ENCODE measurements at places on chromosomes 6 and 20.

GRCh38 chr6:12034837-12035236 lies 22.7 kb downstream of the HIVEP1 start:
- H3K27me3 ChIP-seq = no peaks in the 10 kb centered on the region
- peaks cover 5% of the 10 kb centered on the region for H3K4me1 ChIP-seq
- no peak overlapping the region for H3K27ac ChIP-seq
- H3K36me3 ChIP-seq = no peaks in the 10 kb centered on the region
- DNase-seq = no peak

GRCh38 chr20:35641743-35642142 lies 23.0 kb downstream of the CPNE1 start:
- H3K27ac ChIP-seq = no peak overlapping the region
- DNase-seq = no peak
- no peaks in the 10 kb centered on the region for H3K27me3 ChIP-seq

DNA sequence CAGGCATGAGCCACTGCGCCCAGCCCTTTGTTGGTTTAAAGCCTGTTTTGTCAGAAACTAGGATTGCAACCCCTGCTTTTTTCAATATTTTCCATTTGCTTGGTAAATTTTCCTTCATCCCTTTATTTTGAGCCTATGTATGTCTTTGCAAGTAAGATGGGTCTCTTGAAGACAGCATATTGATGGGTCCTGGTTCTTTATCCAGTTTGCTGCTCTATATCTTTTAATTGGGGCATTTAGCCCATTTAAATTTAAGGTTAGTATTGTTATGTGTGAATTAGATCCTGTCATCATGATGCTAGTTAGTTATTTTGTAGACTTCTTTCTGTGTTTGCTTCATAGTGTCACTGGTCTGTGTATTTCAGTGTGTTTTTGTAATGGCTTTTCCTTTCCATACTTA lies 46.8 kb downstream of the ZC2HC1B start:
- no peak overlapping the region for H3K4me3 ChIP-seq
- H3K27me3 ChIP-seq = no peaks in the 10 kb centered on the region
- H3K27ac ChIP-seq = no peak overlapping the region
- H3K4me1 ChIP-seq = no peaks in the 10 kb centered on the region
- no peaks in the 10 kb centered on the region for H3K36me3 ChIP-seq

DNA sequence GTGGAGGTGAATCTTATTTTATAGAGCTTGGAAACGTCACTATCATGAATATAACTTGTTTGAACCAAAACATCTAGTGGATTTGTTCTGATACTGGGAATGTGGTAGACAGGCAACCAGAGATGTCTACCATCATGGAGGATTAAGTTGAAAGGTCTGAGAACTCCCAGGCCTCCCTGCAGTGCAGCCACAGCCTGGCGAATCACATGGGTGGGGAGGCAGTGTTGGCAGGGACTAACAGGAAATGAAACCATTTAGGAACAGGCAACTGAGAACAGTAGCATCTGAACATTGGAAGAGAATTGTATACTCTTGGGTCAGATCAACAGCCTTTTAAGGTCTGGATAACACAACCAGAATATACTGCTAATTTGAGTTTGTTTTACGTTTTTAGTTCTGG lies 22.3 kb upstream of the CEP162 start:
- no peaks in the 10 kb centered on the region for H3K36me3 ChIP-seq
- no peaks in the 10 kb centered on the region for H3K4me1 ChIP-seq
- no peaks in the 10 kb centered on the region for H3K27me3 ChIP-seq
- DNase-seq = no peak
- H3K27ac ChIP-seq = no peak overlapping the region
- no peak overlapping the region for H3K4me3 ChIP-seq

- no peak for DNase-seq
- no peak overlapping the region for H3K27ac ChIP-seq
- H3K4me1 ChIP-seq = no peaks in the 10 kb centered on the region
- H3K36me3 ChIP-seq = no peaks in the 10 kb centered on the region
- no peaks in the 10 kb centered on the region for H3K27me3 ChIP-seq
These were observed 32.4 kb downstream of the SLC16A10 start for GRCh38 chr6:111119571-111120329.

GRCh38 chr6:81853975-81854374 lies 101.5 kb upstream of the TENT5A start:
- DNase-seq = no peak
- no peaks in the 10 kb centered on the region for H3K36me3 ChIP-seq
- H3K27ac ChIP-seq = no peak overlapping the region
- no peaks in the 10 kb centered on the region for H3K27me3 ChIP-seq
- no peaks in the 10 kb centered on the region for H3K4me1 ChIP-seq

- H3K27ac ChIP-seq = no peak overlapping the region
- H3K4me3 ChIP-seq = no peak overlapping the region
- H3K4me1 ChIP-seq = no peaks in the 10 kb centered on the region
- no peaks in the 10 kb centered on the region for H3K27me3 ChIP-seq
- DNase-seq = no peak
These were observed 121.4 kb upstream of the RREB1 start for GRCh38 chr6:6986344-6986743.

DNA sequence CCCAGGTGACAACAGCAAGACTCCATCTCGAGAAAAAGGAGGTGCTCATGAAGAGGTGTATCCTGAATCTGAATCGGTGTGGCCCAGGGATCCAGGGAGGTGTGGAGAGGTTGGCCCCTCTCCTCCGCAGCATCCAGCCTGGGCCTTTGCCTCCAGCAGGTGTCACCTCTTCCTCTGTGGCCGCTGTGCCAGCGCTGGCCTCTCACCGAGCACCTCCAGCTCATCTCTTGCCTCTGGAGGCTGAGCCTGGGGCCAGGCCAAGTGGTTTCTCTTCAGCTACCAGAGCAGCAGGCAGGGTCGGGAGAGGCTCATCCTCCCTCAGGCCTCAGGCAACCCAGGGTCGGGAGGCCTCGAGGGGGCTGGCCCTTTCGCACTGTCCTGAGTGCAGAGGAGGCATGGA lies 1.2 kb upstream of the COL20A1 start:
- no peak for DNase-seq
- H3K27ac ChIP-seq = no peak overlapping the region
- no peaks in the 10 kb centered on the region for H3K36me3 ChIP-seq
- H3K4me3 ChIP-seq = no peak overlapping the region
- no peaks in the 10 kb centered on the region for H3K4me1 ChIP-seq

DNA sequence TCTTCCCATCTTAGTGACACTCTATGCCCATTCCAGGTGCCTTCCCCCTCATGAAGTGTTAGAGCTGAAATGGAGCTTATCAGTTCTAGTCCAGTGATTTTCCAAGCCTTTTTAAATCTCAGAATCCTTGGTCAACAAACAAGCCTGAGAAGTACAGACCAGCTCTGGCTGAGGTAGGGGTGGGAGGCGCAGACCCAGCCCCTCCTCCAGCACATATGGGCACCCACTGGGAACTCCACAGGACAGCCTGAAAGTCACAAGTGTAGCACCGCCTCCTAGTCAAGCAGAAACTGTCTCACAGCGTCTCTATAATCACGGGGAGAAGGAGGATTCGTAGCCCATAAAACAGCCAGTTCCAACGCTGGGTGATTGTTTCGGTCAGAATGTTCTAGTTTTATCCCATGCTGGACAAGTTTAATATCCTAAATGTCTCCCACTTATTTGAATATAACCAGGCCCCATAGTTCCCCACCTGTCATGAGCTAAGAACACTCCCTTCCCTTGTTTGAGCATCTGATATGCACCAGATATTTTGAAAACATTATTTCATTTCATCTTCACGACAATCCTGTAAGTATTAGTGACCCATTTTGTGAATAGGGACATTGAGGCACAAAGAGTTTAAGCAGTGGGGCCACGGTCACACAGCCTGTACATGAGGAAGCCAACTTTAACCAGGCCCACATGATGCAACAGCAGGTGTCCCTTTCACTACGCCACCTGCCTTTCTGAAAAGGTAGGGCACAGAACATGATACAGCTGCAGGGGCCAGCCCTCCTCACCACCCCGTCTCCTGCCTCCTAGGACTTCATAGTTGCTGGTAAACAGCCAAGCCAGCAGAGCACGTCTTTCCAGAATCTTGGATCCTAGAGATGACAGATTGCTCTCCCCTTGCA lies 40.1 kb downstream of the TRAF3IP2 start:
- no peak for DNase-seq
- peak overlapping the region; percentile 3 for H3K27ac ChIP-seq
- no peaks in the 10 kb centered on the region for H3K27me3 ChIP-seq
- no peaks in the 10 kb centered on the region for H3K4me1 ChIP-seq
- no peak overlapping the region for H3K4me3 ChIP-seq
- H3K36me3 ChIP-seq = no peaks in the 10 kb centered on the region

DNA sequence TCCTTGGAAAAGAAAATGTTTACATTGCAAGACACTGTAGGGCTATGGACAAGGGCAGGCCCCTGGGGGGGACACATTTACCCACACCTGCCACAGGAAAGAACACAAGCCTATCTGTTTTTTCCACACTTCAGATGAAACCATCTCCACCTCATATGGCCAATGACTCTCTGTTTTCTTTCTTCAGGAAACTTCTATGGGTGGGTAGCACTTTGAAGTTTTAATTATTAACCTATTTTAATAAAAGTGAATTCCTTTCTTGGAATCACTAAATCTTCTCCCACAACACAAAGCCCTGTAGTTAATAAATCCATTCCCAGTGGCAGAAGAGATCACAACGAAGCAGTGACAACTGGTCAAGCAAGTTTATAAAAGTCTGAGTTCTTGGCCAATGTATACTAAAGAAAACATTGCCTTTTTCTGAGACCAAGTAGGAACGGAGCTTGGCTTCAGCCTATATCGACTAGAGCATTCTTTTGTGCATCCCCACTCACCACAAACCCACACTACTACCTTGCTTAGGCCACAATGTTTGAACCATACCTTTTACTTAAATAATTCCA lies 125.1 kb upstream of the CARMIL1 start:
- no peaks in the 10 kb centered on the region for H3K36me3 ChIP-seq
- H3K27ac ChIP-seq = no peak overlapping the region
- H3K4me1 ChIP-seq = no peaks in the 10 kb centered on the region
- no peak overlapping the region for H3K4me3 ChIP-seq

GRCh38 chr20:7505835-7506221 lies 434.4 kb downstream of the HAO1 start:
- no peaks in the 10 kb centered on the region for H3K27me3 ChIP-seq
- no peaks in the 10 kb centered on the region for H3K36me3 ChIP-seq
- no peaks in the 10 kb centered on the region for H3K4me1 ChIP-seq
- H3K4me3 ChIP-seq = no peak overlapping the region

DNA sequence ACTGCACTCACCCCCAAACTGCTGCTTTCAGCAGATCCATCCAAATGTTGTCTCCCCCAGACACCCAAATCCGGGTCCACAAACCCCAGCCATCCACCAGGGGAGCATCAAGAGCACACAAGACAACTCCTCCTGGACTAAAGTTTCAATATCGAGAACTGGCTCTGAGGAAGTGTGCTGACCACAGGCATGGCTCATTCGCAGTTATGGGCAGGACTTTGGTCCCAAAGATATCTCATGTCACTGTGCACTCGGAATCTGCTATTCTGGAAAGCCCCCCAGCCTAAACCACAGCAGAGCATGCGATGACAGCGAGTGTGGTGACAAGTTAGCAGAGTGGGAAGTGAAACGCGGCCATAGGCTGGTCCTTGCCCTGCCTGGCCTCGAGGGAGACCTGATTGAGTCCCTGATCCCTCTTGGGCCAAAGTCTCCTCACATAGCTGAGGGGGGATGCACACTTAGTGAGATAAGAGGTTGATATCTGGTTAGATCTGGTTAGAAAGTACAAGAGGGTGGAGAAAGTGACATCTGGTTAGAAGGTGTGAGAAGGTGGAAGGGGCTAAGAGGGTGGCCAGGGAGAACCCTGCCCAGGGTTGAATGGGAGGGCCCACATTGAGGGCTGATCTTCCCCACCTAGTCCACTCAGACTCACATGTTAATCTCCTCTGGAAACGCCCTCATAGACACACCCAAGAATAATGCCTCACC lies 149.7 kb downstream of the MRPL14 start:
- no peaks in the 10 kb centered on the region for H3K36me3 ChIP-seq
- no peak overlapping the region for H3K4me3 ChIP-seq
- H3K4me1 ChIP-seq = no peaks in the 10 kb centered on the region
- no peak overlapping the region for H3K27ac ChIP-seq
- H3K27me3 ChIP-seq = no peaks in the 10 kb centered on the region

GRCh38 chr6:136440203-136440602 lies 110.0 kb downstream of the MAP7 start:
- H3K36me3 ChIP-seq = no peaks in the 10 kb centered on the region
- H3K27ac ChIP-seq = peak overlapping the region; percentile 50
- no peak overlapping the region for H3K4me3 ChIP-seq
- H3K4me1 ChIP-seq = peaks cover 25% of the 10 kb centered on the region
- no peak for DNase-seq

- no peaks in the 10 kb centered on the region for H3K36me3 ChIP-seq
- no peaks in the 10 kb centered on the region for H3K27me3 ChIP-seq
- no peak overlapping the region for H3K4me3 ChIP-seq
- H3K27ac ChIP-seq = no peak overlapping the region
- H3K4me1 ChIP-seq = no peaks in the 10 kb centered on the region
- DNase-seq = no peak
These were observed 115.2 kb downstream of the PAX1 start for GRCh38 chr20:21820688-21821087.

- H3K27ac ChIP-seq = no peak overlapping the region
- no peaks in the 10 kb centered on the region for H3K36me3 ChIP-seq
- no peak overlapping the region for H3K4me3 ChIP-seq
- H3K4me1 ChIP-seq = no peaks in the 10 kb centered on the region
- DNase-seq = no peak
- no peaks in the 10 kb centered on the region for H3K27me3 ChIP-seq
These were observed 227.4 kb downstream of the C6orf118 start for GRCh38 chr6:165081944-165082532.

GRCh38 chr20:40890181-40890580 lies 138.4 kb upstream of the TOP1 start:
- no peaks in the 10 kb centered on the region for H3K4me1 ChIP-seq
- H3K27ac ChIP-seq = no peak overlapping the region
- no peaks in the 10 kb centered on the region for H3K27me3 ChIP-seq

DNA sequence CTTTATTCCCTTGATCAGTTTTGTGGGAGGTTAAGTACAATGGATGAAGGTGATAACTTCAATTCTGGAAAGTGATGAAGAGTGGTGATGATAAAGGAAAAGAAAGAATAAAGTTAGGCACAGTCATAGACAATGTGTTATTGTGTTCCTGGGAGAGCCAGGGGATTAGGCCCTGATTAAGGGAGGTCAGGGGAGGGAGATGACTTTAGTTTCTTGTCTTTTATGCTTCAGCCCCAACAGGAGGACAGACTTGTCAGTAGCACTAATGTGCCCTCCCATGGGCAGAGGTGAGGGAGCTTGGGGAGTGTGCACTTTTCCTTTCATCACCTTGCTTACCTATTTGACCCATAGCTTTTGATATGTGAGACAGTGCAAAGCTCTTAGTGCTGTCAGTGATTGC lies 115.7 kb downstream of the CD109 start:
- no peak overlapping the region for H3K27ac ChIP-seq
- no peaks in the 10 kb centered on the region for H3K4me1 ChIP-seq
- no peak for DNase-seq
- H3K36me3 ChIP-seq = no peaks in the 10 kb centered on the region
- no peak overlapping the region for H3K4me3 ChIP-seq

GRCh38 chr6:20777801-20778200 lies 243.5 kb downstream of the CDKAL1 start:
- H3K27me3 ChIP-seq = no peaks in the 10 kb centered on the region
- H3K4me1 ChIP-seq = no peaks in the 10 kb centered on the region
- no peak overlapping the region for H3K4me3 ChIP-seq
- DNase-seq = no peak
- H3K36me3 ChIP-seq = no peaks in the 10 kb centered on the region

GRCh38 chr6:20137240-20137639 lies 75.0 kb downstream of the MBOAT1 start:
- no peaks in the 10 kb centered on the region for H3K36me3 ChIP-seq
- no peak overlapping the region for H3K27ac ChIP-seq
- H3K4me3 ChIP-seq = no peak overlapping the region
- no peaks in the 10 kb centered on the region for H3K4me1 ChIP-seq
- DNase-seq = no peak
- H3K27me3 ChIP-seq = no peaks in the 10 kb centered on the region

- no peaks in the 10 kb centered on the region for H3K4me1 ChIP-seq
- DNase-seq = no peak
- H3K4me3 ChIP-seq = no peak overlapping the region
- H3K27me3 ChIP-seq = no peaks in the 10 kb centered on the region
- H3K36me3 ChIP-seq = no peaks in the 10 kb centered on the region
These were observed 259.7 kb downstream of the HACE1 start for GRCh38 chr6:104599821-104600638.
